ENCODE measurements at places on chromosomes 5 and 9.

DNA sequence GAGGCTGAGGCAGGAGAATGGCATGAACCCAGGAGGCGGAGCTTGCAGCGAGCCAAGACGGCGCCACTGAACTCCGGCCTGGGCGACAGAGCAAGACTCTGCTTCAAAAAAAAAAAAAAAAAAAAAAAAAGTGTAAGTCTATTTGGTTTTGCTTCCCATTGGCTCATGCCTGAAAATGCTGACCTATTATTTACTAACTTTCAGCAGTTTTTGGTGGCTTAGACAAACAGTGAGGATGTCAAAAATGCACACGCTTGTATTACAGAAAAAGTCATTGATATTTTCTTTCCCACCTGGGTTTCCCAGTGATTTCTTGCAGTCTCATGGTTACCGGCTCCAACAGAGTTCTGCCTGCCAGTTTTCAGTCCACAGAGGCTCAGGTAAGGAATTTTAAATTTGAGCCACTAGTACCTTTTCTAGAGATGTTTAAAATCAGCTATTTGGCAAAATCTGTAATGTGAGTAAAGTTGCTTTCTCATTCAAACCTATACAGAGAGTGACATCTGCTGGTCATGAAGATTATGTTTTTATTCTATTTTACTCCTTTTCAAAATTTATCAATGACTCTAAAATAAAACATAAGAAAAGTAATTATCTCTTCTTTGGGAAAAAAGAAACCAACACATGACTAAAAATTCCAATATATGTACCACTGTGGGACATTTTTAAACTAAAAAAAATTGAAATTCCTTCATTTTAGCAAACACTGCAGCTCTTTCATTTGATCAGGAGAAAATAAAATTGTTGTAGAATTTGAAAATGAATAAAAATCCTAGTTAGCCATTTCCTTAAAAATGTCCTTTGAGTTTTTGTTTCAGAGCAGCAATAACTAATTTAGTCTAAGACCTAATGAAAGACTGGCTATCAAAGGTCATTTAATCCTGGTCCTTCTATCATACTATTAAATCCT is 8.8 kb downstream of the FAM200C start:
- no peak for DNase-seq

DNA sequence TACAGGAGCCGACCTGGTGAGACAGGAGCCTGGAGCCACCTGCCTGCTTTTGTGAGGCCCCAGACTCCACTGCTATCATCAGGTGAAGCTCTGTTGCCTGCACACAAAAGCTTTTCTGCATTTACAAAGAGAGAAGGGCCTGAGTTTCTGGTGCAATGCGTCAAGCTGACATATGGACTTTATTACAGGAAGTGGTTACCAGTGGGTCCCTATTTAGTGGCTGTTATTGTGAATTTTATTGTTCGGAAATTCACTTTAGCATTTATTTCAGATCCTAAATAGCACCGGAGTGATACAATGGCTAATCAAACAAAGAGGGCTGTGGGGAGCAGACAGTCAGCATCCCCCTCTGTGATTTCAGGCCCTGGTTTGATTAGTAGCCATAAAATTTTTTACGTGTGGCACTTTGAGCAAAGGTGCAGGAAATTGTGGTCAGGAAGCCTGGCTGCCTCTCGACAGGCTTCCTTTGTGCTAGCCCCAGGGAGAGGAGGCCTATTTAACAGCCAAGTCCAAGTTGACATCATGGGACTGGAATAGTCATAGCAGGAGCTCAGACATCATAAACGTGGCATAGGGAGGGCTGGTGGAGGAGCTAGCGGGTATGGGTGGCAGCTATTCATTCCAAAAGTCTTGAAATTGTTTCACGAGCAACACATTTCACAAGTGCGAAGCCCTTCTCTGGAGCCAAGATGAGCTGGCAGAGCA is 8.4 kb downstream of the TGFBI start:
- peak; percentile 36 for DNase-seq

DNA sequence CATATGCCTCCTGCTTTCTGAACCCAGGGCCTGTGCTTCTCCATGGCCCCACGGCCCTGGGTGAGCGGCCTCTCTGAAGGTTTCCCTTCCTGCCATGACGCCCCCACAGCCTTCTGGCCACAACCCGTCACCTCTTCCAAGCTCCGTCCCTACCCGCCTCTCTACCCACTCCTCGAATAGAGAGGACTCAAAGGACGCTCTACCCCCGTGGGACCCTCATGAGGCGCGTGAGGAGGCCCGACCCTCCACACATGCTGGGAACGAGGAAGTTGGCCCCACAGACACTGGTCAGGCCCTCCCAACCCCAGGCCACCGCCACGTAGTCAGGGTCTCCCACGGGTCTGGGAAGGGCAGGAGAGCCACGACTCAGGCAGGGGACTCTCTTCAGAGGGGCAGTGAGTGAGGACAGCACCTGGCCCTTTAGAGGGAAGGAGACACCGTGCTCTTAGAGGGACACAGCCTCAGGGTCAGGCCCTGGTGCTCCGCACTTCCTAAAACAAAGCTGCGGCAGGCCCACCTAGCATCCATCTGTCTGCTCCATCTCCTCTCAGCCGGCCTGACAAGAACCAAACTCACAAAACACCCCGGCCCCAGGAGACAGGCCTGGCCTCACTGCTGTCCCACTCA is 5.3 kb downstream of the BRD3 start:
- no peak for DNase-seq

DNA sequence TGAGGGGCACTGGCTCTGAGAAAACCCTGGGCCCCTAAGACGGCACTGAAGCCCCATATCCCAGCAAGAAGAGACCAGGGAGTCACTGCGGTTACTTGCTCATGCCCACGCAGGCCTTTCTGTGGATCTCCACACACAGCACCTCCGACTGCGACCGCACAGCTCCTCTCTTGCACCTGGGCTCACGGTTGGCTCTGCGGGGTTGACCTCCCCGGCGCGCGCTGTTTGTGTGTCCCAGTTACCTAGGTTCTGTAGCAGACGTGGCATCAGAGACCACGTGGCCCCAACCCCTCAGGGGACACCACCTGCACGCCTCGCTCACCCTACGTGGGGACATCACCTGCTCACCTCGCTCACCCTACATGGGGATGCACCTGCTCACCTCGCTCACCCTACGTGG is 12.7 kb downstream of the LPCAT1 start:
- no peak for DNase-seq
